ENCODE measurements at places on chromosomes 6 and 20. TPM values are rescaled to one million over a fixed set of nuclear protein-coding genes. Genes with fewer than 3 reads are reported as not detected.

The CYP21A2 gene
- 0.41 TPM for total RNA-seq

The BPIFB1 gene
- total RNA-seq: not detected

The CLPSL1 gene
- total RNA-seq: not detected

GRCh38 chr6:106124437-106125430, 38.6 kb downstream of the PRDM1 start:
- no peak overlapping the region for H3K27ac ChIP-seq
- H3K4me1 ChIP-seq: no peaks in the 10 kb centered on the region
- H3K27me3 ChIP-seq: no peaks in the 10 kb centered on the region
- no peaks in the 10 kb centered on the region for H3K36me3 ChIP-seq
- no peak for DNase-seq

DNA sequence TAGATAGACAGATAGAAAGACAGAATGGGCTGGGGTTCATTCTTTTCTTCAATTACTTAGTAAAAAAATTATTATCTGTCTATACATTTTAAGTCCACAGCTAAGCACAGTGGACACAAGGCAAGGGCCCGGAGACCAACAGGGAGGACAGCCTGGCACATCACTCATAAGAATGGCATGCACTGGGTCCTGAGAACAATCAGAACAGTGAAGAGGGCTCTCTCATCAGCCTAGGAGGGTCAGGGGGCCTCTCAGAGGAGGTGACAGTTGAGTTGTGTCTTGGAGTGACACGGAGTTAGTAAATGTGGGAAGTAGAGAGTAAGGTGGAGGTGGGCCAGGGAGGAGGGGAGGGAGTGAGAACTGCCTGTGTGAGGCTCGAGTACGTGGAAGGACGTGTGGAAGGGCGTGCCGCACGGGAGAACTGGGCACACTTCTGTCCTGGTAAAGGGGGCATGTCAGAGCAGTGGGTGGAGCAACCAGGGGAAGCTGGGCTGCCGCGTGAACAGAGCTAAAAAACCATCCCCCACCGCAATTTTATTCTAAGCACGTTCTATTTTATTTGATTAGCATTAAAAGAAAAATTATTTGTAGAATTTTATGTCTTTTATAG, 45.1 kb upstream of the DSP start:
- H3K4me3 ChIP-seq: no peak overlapping the region
- DNase-seq: no peak
- H3K27ac ChIP-seq: no peak overlapping the region
- H3K4me1 ChIP-seq: no peaks in the 10 kb centered on the region
- no peaks in the 10 kb centered on the region for H3K27me3 ChIP-seq

GRCh38 chr20:63108247-63108646, 101.5 kb upstream of the BHLHE23 start:
- no peak for DNase-seq
- H3K4me3 ChIP-seq: no peak overlapping the region
- no peak overlapping the region for H3K27ac ChIP-seq
- no peaks in the 10 kb centered on the region for H3K36me3 ChIP-seq
- H3K27me3 ChIP-seq: peaks cover 36% of the 10 kb centered on the region

DNA sequence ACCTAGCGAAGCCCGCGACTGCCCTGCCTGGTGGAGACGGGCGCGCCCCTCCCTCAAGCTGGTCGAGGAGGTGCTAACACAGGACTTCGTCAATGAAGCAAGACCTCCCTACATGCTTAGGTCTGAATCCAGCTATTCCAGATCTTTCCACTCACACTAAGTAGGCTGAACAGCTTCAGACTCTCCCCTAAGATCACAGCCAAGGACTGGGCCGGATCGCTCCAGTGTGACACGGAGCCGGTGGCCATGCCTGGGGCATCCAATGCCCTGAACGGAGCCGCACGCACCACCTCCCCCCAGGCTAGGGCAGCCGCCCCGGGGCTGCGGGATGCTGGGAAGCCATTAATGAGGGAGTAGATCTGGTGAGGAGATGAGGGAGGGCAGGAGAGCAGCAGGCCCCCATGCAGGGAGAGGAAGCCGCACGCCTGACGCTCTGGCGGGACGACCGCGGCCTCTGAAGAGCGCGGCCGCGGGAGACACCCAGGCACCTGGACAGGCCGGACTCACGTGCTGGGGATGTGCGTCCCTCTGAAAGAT, 200.0 kb downstream of the WDR27 start:
- H3K27me3 ChIP-seq: no peaks in the 10 kb centered on the region
- DNase-seq: no peak
- no peak overlapping the region for H3K27ac ChIP-seq
- H3K4me1 ChIP-seq: no peaks in the 10 kb centered on the region
- H3K4me3 ChIP-seq: no peak overlapping the region
- H3K36me3 ChIP-seq: no peaks in the 10 kb centered on the region

DNA sequence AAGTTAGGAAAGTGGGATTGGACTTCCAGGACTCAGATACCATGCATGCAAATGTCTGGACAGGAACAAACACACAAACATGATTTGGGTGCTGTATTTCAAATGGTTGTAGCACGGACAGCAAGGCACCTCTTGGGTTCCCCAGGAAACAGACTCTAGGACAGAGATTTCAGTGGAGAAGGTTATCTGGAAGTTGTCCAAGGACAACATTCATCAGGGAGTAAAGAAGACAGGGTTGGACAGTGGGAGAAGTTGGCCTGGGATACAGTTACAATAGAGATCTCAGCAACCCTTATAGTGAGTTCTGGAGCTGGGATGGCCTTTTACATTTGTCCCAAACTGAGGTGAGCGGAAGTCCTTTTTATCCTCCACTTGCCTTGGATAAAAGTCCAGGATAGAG, 19.8 kb upstream of the TINAG start:
- H3K4me1 ChIP-seq: no peaks in the 10 kb centered on the region
- H3K27ac ChIP-seq: no peak overlapping the region
- H3K36me3 ChIP-seq: no peaks in the 10 kb centered on the region
- H3K27me3 ChIP-seq: no peaks in the 10 kb centered on the region
- DNase-seq: no peak

DNA sequence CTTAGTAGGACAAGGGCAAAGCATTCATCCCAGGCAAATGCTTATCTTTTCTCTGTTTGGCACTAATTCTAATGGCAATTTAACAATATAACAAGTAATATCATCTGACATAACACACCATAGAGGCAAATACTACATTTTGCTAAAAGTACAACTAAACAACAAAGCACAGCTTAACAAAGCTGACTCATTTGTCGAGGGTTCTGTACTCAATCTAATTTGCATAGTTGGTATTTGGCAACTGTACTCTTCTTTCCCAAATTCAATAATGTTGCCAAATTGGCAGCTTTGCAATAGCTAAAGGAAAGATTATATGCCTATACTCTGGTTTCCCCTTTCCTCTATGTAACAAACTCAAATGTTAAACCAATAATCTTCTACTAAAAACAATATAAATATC, 461.0 kb downstream of the PKHD1 start:
- H3K4me1 ChIP-seq: no peaks in the 10 kb centered on the region
- no peaks in the 10 kb centered on the region for H3K27me3 ChIP-seq
- H3K4me3 ChIP-seq: no peak overlapping the region
- no peak overlapping the region for H3K27ac ChIP-seq
- DNase-seq: no peak
- no peaks in the 10 kb centered on the region for H3K36me3 ChIP-seq

DNA sequence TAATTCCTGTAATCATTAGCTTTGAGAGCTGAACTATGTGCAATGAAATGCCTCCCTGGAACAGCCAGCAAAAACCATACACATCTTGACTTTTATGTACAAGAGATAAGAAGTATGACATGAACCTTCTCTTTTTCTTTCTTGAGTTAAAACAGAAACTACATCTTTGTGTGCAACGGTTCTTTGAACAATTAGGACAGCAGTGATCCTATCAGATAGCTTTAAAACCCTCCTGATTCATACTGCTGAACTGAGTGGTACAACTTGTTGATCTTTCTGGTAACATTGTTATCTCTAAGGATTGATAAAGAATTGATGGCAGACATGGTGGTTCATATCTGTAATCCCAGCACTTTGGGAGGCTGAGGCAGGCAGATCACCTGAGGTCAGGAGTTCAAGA, 43.4 kb downstream of the TRAF3IP2 start:
- H3K4me3 ChIP-seq: no peak overlapping the region
- peaks cover 42% of the 10 kb centered on the region for H3K4me1 ChIP-seq
- peaks cover 22% of the 10 kb centered on the region for H3K36me3 ChIP-seq
- H3K27me3 ChIP-seq: no peaks in the 10 kb centered on the region
- no peak for DNase-seq

GRCh38 chr6:33665957-33666356, 44.8 kb downstream of the ITPR3 start:
- H3K27me3 ChIP-seq: no peaks in the 10 kb centered on the region
- DNase-seq: no peak
- H3K4me3 ChIP-seq: no peak overlapping the region
- no peaks in the 10 kb centered on the region for H3K36me3 ChIP-seq
- H3K27ac ChIP-seq: no peak overlapping the region

- peaks cover 2% of the 10 kb centered on the region for H3K27me3 ChIP-seq
- peaks cover 5% of the 10 kb centered on the region for H3K4me1 ChIP-seq
- H3K27ac ChIP-seq: peak overlapping the region; percentile 73
- DNase-seq: peak; percentile 34
- peak overlapping the region; percentile 50 for H3K4me3 ChIP-seq
These were observed 4.6 kb downstream of the HLA-DPB1 start for GRCh38 chr6:33080127-33081089.

DNA sequence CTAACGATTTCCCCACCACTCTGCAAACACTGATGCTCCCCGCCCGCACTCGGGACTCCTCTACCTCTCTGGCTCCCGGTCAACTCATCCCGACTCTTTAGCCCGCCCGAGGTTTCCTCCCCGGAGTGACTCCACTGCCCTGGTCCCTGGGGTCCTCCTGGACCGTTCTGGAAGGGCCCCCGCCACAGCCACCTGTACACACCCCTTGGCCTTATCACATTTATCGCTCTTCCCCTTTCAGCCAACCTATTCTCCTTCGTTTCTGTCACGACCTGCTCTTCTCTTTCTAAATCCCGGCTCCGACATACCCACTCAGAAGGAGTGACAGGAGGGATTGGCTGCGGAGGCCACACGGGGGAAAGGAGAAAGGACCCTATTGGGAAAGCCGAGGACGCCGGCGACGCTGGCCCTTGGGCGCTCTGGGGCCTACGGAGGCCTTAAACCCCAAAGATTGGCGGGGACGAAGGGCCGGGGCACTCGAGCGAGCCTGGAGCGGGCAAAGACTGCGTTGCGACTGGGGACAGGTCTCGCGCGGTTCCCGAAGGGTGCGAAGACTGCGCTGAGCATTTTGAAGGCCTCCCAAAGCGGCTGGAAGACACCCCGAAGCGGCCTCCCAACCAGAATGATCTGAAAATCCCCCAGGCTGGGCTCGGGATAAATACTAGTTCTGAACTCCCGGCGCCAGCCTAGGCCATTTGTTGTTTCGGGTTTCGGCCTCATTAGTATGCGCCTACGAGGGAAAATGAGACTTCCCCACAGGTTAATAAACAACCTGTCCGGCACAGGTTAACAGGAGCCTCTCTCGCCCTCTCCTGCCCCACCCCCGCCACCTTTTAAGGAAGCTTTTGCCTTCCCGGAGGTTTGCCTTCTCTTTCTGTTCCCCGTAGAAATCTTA, 9.2 kb downstream of the SIM1 start:
- no peaks in the 10 kb centered on the region for H3K4me1 ChIP-seq
- H3K36me3 ChIP-seq: no peaks in the 10 kb centered on the region
- no peak overlapping the region for H3K27ac ChIP-seq
- peak overlapping the region; percentile 31 for H3K4me3 ChIP-seq
- H3K27me3 ChIP-seq: peaks cover 72% of the 10 kb centered on the region

- peaks cover 7% of the 10 kb centered on the region for H3K4me1 ChIP-seq
- H3K27ac ChIP-seq: no peak overlapping the region
- no peaks in the 10 kb centered on the region for H3K36me3 ChIP-seq
- no peaks in the 10 kb centered on the region for H3K27me3 ChIP-seq
- no peak for DNase-seq
These were observed 87.8 kb downstream of the GMDS start for GRCh38 chr6:2157441-2158127.

DNA sequence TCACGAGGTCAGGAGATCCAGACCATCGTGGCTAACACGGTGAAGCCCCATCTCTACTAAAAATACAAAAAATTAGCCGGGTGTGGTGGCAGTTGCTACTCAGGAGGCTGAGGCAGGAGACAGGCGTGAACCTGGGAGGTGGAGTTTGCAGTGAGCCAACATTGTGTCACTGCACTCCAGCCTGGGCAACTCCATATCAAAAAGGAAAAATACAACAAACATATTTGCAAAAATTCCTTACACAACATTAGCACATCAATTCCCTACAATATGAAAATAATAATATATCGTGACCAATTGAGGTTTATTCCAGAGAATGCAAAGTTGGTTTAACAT, 38.8 kb upstream of the PLEKHG1 start:
- H3K27ac ChIP-seq: no peak overlapping the region
- H3K4me3 ChIP-seq: no peak overlapping the region
- no peaks in the 10 kb centered on the region for H3K4me1 ChIP-seq
- no peaks in the 10 kb centered on the region for H3K27me3 ChIP-seq
- no peaks in the 10 kb centered on the region for H3K36me3 ChIP-seq
- no peak for DNase-seq

DNA sequence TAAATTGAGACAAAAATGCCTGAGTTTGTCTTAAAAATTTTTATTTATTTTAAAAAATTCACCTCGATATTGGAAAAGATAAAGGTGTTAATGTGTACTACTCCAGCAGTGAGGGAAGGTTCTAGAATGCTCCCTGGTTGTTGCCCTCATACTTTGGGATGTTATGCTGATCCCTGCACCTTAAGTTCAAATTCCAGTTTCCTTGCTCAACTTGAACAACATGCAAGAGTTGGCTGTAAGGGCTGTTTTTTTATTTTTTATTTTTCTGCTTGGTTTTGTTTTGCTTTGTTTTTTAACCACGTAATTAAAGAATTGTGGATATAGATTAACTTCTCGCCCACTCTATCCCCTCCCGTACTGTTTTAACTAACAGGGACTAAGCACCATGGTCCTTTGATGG, 158.7 kb upstream of the CITED2 start:
- H3K4me3 ChIP-seq: no peak overlapping the region
- H3K4me1 ChIP-seq: peaks cover 6% of the 10 kb centered on the region
- H3K27ac ChIP-seq: peak overlapping the region; percentile 43
- H3K27me3 ChIP-seq: no peaks in the 10 kb centered on the region
- no peak for DNase-seq
- no peaks in the 10 kb centered on the region for H3K36me3 ChIP-seq

- no peaks in the 10 kb centered on the region for H3K36me3 ChIP-seq
- H3K27ac ChIP-seq: peak overlapping the region; percentile 94
- H3K4me3 ChIP-seq: peak overlapping the region; percentile 54
- peak; percentile 82 for DNase-seq
- H3K27me3 ChIP-seq: no peaks in the 10 kb centered on the region
- H3K4me1 ChIP-seq: peaks cover 62% of the 10 kb centered on the region
These were observed 42.3 kb upstream of the NAA20 start for GRCh38 chr20:19974630-19975435.

DNA sequence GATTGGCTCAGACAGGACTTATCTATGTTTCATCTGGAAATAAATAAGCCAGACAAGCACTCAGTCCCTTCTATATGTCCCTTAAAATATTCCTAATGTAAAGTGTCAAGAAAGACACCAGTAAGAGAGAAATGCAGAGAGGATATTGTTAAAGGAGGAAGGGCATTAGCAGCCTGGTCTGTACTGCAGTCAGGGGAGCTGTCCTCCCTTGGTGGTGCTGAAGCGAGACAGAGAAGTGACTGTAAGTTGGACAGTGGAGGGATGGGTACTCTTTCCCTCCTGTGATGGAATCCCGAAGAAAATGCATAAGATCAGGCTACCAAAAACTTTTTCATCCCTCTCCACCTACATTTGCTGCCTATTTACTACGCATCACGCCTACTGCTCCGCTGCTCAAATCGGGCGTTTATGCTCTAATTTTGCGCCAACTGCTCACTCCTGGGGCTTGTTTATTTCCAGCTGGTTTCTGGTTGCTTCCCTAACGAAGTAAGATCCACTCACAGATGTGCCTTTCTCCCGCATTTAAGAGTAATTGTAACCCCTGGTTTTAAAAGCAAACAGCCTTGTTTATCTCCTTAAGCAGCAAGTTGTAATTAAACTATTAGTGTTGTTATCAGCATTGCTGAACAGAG, 35.2 kb downstream of the PHACTR1 start:
- H3K36me3 ChIP-seq: no peaks in the 10 kb centered on the region
- peaks cover 27% of the 10 kb centered on the region for H3K27me3 ChIP-seq
- no peaks in the 10 kb centered on the region for H3K4me1 ChIP-seq
- DNase-seq: no peak
